Activated T-helper 17 cell treated with anti-CD3 and anti-CD28 coated beads, Interleukin-2, amount 50 U/mL, for 72 hours (primary cell): ENCODE measurements at places on chromosomes 1 and 21.

GRCh38 chr1:30758121-30758688, 631 bp upstream of the LAPTM5 start:
- no peak for ATAC-seq

DNA sequence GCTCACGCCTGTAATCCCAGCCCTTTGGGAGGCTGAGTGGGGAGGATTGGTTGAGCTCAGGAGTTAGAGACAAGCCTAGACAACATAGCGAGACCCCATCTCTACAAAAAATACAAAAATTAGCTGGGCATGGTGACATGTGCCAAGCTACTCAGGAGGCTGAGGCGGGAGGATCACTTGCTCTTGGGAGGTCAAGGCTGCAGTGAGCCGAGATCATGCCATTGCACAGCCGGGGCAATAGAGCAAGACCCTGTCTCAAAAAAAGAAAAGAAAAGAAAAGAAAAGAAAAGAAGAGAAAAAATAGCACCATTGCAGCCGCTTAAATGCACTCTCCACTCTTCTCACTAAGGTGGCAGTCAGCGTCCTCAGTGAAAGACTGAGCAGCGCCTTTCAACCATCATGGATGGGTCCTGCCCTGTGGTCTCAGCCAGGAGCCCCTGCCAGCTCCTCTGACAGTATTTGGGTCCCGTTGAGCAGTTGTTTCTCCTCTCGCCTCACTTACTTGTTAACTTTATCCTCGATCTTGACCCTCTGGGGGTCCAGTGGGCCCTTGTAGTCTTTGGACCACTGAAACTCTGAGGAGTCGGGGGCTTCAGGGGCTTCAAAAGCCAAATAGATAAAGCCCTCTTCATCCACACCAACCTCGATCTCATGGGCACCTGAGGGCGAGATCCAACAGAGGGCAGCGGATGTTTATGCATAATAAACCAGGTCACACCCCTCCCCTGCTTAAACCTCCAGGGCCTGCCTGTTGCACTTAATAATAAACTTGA, 36.9 kb downstream of the MYOM3 start:
- no peak for ATAC-seq

DNA sequence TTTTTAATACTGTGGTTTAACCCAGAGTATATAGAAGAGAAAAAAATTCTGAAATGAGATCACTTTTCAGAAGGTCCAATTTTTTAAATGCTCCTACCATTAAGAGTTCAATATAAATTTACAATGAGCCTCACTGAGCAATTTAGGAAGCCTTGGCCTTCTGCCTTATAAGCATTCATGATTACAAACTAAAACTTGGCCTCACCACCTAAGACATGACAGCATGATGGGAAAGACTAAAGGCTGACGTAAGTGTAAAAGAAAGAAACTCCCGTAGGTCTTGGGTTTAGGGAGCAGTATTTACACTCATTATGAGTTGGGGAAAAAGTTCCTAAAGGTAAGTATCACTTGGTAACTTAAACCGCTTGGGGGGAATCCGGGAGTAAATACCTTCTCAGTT, 70.7 kb upstream of the ESRRG start:
- no peak for ATAC-seq

DNA sequence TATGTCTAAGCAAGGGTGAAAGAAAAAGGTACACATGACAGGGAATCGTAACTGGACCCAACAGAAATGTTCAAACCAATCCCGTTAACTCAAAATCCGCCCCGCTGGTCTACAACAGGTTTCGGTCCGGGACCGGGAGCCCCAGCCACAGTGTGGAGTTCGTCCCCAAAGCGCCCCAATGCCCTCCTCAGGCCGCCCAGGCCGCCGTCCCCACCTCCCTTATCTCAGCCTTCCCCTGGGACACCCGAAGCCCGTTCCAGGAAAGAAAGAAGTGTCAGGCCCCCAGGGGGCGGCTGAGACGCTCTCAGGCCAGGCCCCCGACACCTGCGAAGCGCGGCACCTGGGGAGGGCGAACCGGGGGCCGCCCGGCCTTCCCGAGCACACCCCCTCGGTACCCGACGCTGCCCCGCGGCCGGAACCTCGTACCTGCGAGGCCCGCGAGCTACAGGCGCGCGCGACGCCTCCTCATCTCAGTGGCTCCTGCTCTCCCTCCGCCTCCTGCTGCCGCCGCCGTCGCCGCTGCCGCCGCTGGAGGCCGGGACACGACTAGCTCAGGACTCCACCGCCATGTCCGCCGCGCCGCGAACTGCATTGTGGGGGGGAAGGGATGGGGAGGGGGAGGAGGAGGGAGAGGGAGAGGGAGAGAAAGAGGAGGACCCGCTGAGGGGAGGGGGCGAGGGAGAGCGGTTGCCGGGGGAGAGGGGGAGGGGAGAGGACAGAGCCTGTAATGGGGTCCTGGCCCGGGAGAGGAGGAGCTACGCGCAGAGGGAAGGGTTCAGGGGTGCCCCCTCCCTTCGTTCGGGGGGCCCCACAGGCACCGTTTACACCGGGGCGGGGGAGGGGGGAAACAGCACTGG, at the start of gene TUT4:
Gene TUT4, minus strand, starts transcription at position 588 of the 857 bp plus-strand sequence. CDS start 26,812 bp downstream, outside the sequence.
- peak; percentile 65 for ATAC-seq

- ATAC-seq, result no peak
Observed at GRCh38 chr1:69648486-69648885, 80.8 kb downstream of the LRRC7 start.

DNA sequence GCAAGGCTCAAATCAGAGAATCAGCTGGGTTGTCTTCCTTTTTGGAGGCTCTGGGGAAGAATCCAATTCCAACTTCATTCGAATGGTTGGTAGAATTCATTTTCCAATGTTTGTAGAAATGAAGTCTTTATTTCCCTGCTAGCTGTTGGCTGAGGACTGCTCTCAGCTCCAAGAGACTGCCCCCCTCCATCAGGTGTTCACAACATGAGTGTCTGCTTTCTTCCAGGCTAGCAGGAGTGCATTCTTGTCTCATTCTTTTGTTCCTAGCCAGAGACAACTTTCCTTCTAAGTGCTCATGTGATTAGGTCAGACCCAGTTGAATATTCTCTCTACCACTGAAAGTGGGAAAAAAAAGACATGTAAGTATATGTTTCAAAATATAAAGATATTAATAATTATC, 95.2 kb downstream of the HLX start:
- ATAC-seq, result no peak

DNA sequence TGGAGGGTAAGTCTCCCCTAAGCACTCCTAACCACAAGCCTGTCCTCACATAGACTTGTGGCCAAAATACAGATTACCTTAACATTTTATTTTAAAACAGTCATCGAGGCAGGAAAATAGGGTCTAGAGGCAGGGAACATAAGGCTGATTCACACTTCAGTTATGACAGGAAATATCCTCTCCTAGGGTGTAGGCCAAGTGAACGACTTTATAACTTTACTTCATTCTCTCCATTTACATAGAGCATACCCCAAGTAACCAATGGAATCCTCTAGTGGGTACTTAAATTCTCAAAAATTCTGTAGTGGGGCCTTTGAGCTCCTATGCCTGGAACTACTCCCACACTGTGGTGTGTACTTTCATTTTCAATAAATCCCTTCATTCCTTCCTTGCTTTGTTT, 113.0 kb downstream of the WDR3 start:
- ATAC-seq, result no peak

DNA sequence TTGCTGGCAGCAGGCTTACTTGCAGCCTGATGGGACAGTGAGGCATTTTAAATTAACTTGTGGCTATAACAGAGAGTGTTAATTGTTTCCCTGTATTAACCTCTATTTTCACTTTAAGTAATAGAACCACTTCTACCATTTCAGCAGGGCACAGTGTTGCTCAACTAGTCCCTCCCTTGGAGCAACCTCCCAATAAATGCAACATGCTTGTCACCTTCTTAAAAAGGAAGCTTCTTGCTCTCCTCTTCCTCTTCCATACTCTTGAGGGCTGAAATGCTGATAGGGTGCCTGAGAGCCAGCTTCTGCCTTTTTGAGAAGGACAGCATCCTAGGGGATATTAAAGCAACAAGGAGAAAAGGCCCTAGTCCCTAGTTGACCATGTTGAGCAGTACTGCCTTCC, 52.1 kb downstream of the C4BPA start:
- ATAC-seq, result no peak

DNA sequence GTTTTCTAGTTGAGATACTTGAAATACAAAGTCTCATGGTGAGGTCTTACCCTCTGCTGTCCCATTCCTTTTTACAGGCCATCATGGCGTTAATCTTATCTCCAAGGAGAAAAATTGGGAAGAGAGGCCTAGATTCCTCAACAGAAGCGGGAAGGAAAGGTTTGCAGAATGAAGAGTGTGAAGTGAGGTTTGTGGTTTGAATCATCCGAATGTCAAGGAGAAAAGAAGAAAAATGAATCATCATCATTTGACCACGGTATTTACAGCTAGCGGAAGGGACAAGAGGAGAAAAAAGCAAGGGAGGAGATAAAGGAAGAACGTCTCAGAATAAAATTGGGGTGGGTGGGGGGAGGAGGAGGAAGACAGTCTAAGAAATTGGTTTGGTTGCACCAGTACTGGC, 935 bp upstream of the COG2 start:
- ATAC-seq, result no peak

- ATAC-seq, result peak; percentile 49
Observed at GRCh38 chr1:37478451-37478881, 4.1 kb downstream of the ZC3H12A start.

- ATAC-seq, result no peak
Observed at GRCh38 chr1:163980394-163980793, 578.6 kb upstream of the PBX1 start.

- ATAC-seq, result no peak
Observed at GRCh38 chr1:151612501-151613281, 841 bp downstream of the SNX27 start.

- no peak for ATAC-seq
Observed at GRCh38 chr1:55064071-55064581, 24.8 kb downstream of the PCSK9 start.

DNA sequence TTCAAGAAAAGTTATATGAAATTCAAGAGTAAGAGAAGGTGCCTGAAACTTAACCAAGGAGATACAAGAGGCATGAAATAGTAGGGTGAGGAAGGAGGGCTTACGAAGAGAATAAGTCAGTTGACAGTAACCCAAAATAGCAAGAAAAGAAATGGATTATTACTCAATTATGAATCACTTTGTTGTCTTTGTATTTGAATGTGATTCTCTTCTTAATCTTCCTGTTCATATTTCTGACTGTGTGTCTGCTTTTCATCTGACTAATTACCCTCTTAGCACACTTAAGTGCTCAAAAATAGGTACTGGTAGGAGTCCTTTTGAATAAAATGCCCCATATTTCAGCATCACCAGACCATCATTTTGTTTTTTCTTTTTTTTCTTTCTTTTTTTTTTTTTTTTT, 39.4 kb downstream of the GLMN start:
- no peak for ATAC-seq

GRCh38 chr1:10787286-10787685, 9.2 kb downstream of the CASZ1 start:
- ATAC-seq, result no peak
